ENCODE measurements at places on chromosomes 11 and 22.
A peak's percentile ranks its signal among the peaks of the same experiment; 100 is the strongest.

- no peak for DNase-seq
Measured at GRCh38 chr11:61343792-61344745, 11.0 kb downstream of the TKFC start.

DNA sequence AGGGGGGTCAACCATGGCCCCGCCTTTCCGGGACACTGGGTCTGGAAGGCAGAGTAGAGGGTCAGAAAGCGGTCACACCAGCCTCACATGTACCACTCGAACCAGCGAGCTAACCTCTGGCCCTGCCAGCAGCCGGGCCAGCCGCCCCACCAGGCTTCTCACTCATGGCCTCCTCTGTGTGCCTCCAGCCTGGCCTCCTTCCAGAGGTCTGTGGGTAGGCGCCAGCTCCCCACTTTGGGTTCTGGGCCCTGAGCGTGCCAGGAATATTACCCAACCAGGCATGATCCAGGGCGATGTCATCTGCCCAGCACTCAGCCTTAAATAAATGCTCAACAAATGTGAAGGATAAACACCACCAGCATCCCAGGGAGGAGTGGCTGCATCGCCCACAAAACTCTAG is 5.8 kb downstream of the SCUBE1 start:
- no peak for DNase-seq

GRCh38 chr11:57491371-57492061 is 24.0 kb downstream of the SLC43A1 start:
- no peak for DNase-seq

- DNase-seq, result no peak
Measured at GRCh38 chr11:10709299-10710086, 15.9 kb upstream of the IRAG1 start.

- peak; percentile 24 for DNase-seq
Measured at GRCh38 chr11:134599299-134599771, 187.3 kb upstream of the B3GAT1 start.

- DNase-seq, result no peak
Measured at GRCh38 chr22:29030618-29031226, 30.9 kb downstream of the C22orf31 start.

DNA sequence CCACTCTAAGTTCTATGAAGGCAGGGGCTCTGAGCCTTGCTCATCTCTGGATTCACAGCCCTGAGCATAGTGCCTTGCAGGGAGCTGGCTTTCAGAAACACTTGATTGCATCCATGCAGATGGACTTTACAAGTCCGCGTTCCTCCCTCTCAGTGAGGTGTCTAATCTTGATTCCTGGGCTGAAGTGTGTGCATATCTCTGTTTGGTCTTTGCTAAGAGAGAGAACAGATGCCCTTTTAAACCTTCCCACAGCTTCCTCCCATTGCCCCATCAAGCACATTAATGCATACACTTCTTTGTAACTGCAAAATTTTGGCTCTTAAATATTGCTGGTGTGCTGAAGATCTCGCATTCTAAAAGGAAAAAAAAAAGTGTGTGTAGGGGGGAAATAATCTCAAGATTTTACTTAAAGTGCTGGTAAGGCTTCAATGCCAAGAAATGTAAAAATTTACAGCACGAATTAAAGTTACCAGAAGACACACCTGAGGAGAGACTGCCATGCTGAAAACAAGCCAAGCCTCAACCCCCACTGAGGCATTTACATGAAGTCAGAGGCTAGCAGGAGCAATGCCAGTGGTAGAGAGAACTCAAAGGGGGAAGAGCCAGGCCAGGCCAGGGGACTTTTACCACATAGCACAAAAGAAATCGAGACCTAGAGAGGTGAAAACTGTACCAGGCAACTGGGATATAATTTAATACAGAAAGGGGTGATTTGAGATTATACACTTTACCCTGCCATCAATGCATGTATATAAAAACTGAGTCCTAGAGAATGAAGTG is 492.1 kb downstream of the SOX6 start:
- no peak for DNase-seq

DNA sequence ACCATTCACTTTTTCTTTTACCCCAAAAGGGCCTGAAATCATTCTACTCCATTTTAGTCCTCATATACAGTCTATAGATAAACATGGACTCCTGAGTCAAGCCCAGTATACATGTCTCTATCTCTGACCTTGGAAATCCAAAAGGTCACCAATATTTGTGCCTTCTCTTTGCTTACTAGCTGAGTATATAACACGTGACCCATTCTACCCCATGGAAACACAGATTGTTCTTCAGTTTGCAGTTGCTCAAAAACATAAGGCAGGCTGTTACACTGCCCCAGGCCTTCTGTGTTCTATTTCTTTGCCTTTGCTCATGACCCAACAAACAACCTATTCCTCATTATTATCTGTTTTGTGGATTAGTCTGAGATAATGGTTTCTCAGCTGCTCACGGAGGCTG is 5.8 kb downstream of the NRIP3 start:
- DNase-seq, result no peak

DNA sequence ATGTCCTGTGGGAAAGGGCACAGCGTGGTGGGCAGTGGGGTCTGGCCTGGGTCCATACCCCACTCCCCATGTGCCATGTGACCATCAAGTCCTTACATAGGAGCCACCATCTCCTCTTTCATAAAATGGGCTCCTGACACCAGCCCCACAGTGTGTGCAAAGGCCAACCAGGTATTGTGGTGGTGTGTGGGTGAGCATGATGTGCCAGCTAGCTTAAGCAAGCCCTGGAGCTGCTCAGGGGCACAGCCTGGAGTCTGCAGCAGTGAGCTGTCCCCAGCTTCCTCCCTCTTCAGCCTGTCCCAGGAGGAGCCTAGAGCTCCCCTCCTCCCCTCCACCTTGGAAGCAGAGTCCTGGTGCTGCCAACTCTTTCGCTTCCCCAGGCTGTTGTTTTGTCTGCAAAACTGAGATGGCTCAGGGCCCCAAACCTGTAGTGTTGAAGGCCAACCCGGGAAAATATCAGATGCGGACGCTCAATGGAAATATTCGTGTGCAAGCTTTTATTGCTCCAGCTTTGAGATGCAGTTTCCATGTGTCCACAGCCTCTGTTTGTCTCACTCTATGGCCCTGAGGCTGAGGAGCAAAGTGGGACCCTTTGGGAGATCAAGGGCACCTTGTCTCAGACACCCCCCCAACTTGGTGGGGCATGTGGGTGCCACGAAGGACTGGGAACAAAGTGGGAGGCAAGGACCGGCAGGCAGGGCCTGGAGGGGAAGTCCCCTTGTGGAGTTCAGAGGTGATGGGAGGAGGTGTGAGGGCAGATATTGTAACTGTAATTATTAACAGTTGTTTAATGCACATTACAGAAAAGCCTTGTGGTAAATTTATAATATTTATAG is 92.6 kb downstream of the CTTN start:
- DNase-seq, result no peak

- no peak for DNase-seq
Measured at GRCh38 chr11:102306817-102307726, 10.2 kb upstream of the BIRC3 start.

GRCh38 chr11:16167706-16168487 is 188.4 kb downstream of the SOX6 start:
- no peak for DNase-seq

DNA sequence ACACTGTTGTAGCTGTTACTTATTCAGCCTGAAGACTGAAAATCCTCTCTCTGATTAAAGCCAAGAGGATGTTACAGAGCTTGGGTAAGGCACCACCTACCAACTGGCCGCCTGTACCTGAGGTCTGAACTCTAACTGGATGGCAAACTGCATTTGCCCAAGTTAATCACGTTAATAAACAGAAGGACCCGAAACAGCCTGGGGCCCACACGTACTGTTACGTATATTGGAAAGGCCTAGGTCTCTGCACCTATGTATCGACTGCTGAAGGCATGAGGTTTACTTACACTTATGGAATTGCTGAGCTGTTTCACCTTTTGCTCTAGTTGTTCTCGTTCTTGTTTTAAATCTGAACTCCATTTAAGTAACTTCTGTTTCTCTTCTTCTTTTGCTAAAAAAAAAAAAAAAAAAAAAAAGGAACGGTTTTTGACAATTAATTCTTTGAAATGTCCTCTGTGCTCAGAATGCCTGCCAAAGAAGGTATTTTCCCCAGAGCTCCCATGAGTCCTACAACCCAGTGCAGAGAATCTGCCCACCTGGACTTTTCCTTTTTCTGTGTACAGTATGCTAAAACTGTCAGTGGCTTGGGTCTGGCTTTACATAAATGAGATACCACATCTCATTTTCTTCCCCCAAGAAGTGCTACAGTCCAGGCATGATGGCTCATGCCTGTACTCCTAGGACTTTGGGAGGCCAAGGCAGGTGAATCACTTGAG is 13.1 kb downstream of the LARGE2 start:
- DNase-seq, result no peak

DNA sequence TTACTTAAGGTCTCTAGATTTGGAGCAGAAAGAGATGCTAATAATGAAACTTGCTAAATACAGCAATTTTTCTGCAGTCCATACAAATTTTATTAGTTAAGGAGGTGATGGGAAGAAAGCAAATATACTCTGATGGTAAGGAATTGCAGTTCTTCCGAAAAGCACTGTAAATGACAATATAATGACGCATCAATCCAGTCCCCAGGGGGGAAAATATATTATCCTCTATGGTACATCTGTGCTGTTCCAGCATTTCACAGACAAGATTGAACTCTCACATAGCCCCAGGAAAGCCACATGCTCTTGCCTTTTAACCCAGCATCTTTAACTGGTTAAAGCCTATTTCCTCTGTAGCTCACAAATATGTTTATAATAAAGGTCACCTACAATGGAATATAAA is 416.6 kb upstream of the CCDC90B start:
- no peak for DNase-seq

- no peak for DNase-seq
Measured at GRCh38 chr11:30985536-30985935, 384.0 kb downstream of the DCDC1 start.

GRCh38 chr11:71179877-71180605 is 72.3 kb downstream of the SHANK2 start:
- no peak for DNase-seq

GRCh38 chr11:116388146-116388545 is 384.6 kb downstream of the BUD13 start:
- DNase-seq, result no peak

GRCh38 chr11:7570938-7571521 is 57.2 kb downstream of the PPFIBP2 start:
- DNase-seq, result no peak

DNA sequence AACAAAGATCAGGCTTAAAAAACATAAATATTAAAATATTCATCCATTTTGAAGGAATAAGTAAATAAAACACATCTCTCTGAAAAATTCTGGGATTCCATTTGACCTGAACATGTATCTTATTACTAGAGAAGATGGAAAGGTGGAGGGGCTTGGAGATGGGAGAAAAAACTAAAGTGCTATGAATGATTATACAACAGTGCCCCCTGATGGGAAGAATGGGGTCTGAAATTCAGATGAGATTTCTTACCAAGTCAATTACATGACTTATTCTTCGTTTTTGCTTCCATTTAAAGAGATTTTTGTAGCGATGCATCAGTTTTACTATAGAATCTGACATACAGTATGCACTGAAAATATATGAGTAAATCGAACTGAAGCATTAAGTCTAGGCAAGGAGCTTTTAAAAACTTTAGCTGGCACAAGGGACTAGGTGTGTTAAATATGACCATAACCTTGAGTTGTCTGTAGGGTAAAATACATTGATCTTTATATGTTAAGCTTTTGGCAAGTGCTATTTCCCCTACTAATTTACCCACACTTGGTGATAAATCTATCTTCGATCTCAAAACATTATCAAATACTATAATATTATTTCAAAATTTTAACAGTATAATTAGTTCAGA is 718.8 kb downstream of the CNTN5 start:
- no peak for DNase-seq

DNA sequence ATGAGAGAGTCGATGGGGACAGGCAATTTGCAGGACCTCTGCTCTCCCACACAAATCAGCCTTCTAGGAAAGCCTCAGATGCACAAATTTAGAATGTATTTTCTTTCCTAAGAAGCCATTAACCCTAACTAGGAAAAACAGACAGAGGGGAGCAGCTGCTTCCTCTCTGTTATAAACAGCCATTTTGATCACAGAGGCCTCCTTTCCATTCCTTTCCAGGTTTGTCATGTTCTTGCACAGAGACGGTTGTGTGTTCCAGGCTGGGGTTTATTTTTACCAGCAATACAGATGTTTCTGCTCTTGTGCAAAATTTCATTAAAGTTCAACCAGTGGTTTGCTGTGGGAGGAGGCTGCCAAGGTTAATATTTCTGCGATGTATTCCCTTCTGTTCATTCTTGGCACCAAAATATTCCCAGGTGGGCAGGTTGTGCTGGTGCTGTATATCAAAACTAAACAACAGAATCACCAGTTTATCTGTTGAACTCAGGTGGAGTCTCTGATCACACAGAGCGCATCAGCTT is 90.2 kb downstream of the NAV2 start:
- no peak for DNase-seq

DNA sequence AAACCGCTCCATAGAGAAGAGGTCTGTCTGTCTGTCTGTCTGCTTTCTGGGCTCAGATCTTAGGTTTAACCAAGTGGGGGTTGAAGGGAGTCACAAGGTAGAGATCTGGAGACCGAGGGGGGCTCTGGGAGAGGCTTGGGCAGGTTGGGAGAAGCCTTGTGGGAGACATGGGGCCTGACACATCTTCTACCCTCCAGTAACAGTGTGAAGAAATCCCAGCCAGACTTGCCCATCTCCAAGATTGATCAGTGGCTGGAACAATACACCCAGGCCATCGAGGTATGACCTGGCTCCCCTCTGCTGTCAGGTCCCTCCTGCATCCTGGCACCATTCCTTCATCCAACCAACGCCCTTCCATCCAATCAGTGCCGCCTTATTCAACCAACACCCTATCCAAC is 7.4 kb downstream of the PRR33 start:
- no peak for DNase-seq

GRCh38 chr11:36249246-36249645 is 40.0 kb downstream of the COMMD9 start:
- no peak for DNase-seq

- no peak for DNase-seq
Measured at GRCh38 chr11:120424185-120424969, 87.2 kb upstream of the GRIK4 start.

DNA sequence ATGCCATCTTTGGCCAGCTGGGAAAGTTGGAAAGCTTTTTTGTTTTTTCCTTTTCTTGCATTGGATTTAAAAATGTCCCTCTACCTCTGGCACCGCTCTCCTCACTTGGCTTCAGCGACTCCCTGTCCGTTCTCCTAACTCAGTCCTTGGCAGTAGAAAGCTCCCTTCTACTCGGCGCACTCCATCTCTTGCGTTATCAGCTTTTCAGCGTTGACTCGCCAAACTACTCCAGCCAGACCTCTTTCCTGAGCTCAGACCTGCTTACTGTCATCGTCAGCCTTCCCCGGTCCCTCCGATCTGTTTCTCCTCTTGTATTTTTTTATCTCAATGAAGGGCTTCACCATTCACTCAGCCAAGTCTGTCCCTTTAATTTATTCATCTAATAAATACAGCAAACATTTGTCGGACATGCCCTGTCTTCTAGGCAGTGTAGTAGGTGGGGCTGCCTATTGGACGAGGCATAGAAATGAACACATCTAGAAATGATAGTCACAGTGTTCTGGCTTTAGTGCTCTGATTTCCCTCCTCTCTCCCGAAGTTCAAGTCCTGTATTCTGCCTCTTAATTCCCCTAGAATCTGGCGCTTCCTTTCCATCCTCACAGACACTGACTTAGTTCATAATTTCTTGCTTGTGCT is 839 bp downstream of the CEP164 start:
- no peak for DNase-seq

- DNase-seq, result no peak
Measured at GRCh38 chr11:67406969-67407687, 3.2 kb downstream of the TBC1D10C start.

GRCh38 chr22:47409539-47410275 is 647.3 kb downstream of the TBC1D22A start:
- DNase-seq, result no peak

GRCh38 chr22:50224071-50224470 is 20.8 kb downstream of the TUBGCP6 start:
- no peak for DNase-seq

Measured in NCI-H187 (cell line).